Lung (tissue), 17 donors: ENCODE measurements at places on chromosomes 12 and 14. TPM values are rescaled to one million over a fixed set of nuclear protein-coding genes. Genes with fewer than 3 reads are reported as not detected.
A peak's percentile ranks its signal among the peaks of the same experiment; 100 is the strongest.

Gene TRIM9
- total RNA-seq, result 0.63 TPM

DNA sequence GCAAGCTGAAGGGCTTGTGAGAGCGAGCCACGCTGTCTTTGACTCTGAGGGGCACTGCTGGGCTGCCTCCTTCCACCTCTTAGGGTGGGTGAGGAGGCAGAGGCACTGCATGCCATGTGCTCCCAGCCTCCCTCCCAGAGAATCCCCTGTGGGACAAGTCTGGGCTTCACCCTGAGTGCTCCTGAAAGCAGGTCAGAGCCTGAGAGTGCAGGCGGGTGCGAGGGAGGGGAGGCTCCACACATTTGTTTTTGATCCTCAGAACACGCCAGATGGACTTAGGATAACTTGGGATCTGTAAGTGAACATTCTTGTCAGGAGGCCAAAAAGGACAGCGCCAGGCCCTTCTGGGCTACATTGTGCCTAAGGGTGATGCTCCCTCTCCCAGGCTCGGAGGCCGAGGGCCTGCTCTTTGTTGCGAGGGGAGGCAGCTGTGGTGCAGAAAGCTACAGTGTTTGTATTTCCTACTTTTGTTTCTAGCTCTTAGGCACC lies 155.4 kb downstream of the TMX1 start:
- no peaks in the 10 kb centered on the region for H3K27me3 ChIP-seq
- H3K4me1 ChIP-seq, result peaks cover 8% of the 10 kb centered on the region
- H3K27ac ChIP-seq, result peak overlapping the region; percentile 70
- H3K36me3 ChIP-seq, result no peaks in the 10 kb centered on the region
- no peak overlapping the region for H3K4me3 ChIP-seq
- peak; percentile 61 for DNase-seq

- H3K27ac ChIP-seq, result no peak overlapping the region
- H3K36me3 ChIP-seq, result peaks cover 65% of the 10 kb centered on the region
- no peaks in the 10 kb centered on the region for H3K4me1 ChIP-seq
- no peak for DNase-seq
- no peaks in the 10 kb centered on the region for H3K27me3 ChIP-seq
Measured at GRCh38 chr14:102965971-102966655, 43.6 kb downstream of the AMN start.

DNA sequence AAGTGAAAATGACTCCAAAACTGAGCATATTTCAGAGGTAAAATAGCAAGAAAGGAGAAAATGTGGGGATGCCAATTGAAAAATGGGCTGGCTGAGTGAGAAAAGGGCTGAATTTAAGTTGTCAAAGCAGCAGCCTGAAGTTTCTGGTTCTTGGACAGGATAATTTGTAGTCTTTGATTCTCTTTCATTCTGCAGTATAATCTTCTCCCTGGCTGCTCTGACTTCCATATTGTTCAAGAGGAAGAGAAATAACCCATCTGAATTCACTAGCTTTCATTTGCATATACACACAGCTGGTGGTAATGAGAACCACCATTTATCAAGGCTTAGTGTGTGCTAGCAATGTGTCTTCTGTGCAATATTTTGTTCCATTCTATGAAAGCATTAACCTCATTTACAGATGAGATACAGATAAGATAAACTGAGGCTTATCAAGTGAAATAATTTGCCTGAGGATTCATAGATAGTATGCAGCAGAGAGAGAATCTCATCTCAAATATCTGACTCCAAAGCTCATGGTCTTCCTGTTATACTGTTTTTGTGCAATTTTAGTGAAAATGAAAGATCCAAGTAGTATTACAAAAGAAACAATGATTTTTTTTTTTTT lies 184.2 kb downstream of the TMTC2 start:
- no peak for DNase-seq
- no peaks in the 10 kb centered on the region for H3K36me3 ChIP-seq
- no peak overlapping the region for H3K4me3 ChIP-seq
- H3K4me1 ChIP-seq, result no peaks in the 10 kb centered on the region
- no peak overlapping the region for H3K27ac ChIP-seq

DNA sequence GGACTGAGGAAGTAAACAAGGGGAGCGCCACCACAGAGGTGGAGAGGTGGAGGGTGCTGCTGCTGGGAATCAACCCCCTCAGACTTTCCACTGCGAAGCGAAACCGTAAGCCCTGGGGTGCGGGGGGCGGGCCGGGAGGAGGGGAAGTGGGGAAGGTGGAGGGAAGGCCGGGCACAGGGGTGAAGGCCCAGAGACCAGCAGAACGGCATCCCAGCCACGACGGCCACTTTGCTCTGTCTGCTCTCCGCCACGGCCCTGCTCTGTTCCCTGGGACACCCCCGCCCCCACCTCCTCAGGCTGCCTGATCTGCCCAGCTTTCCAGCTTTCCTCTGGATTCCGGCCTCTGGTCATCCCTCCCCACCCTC lies at the start of gene LAG3:
LAG3 (plus strand) TSS at position 190 of the 365 bp plus-strand sequence. CDS start 333 bp downstream, outside the sequence.
- no peak within 1 kb of the TSS for H3K27ac ChIP-seq
- peaks cover 17% of the 10 kb centered on the region for H3K4me1 ChIP-seq
- H3K27me3 ChIP-seq, result no peaks in the 10 kb centered on the region
- DNase-seq, result no peak
